ENCODE measurements at places on chromosomes 4 and X. TPM values are rescaled to one million over a fixed set of nuclear protein-coding genes. Genes with fewer than 3 reads are reported as not detected.

MSANTD1 gene
- 0.42 TPM for total RNA-seq

FHDC1 gene
- 0.16 TPM for total RNA-seq

HHIP gene
- total RNA-seq, result 0.49 TPM

GRCh38 chr4:108820492-108821350 is 57.9 kb upstream of the ETNPPL start:
- H3K27me3 ChIP-seq, result no peaks in the 10 kb centered on the region
- H3K27ac ChIP-seq, result no peak overlapping the region

DNA sequence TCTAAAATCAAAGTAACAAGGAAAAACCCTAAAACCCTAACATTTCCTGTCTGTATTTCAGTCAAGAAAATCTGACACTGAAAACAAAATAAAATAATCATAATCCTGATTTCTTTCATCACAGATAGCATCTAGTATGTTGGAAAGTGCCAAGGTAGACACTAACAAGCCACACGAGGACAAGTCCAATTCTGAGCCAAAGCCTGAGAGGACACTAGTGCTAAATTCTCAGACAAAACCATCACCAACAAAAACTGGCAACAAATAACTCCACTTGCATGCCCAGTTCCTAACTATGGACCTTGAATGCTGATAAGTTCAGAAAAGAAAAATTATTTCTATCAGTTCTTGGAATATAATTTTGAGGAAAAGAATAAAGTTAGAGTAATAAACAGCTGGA is 113.7 kb downstream of the MANBA start:
- H3K27me3 ChIP-seq, result no peaks in the 10 kb centered on the region
- no peak for DNase-seq
- H3K36me3 ChIP-seq, result peaks cover 26% of the 10 kb centered on the region

DNA sequence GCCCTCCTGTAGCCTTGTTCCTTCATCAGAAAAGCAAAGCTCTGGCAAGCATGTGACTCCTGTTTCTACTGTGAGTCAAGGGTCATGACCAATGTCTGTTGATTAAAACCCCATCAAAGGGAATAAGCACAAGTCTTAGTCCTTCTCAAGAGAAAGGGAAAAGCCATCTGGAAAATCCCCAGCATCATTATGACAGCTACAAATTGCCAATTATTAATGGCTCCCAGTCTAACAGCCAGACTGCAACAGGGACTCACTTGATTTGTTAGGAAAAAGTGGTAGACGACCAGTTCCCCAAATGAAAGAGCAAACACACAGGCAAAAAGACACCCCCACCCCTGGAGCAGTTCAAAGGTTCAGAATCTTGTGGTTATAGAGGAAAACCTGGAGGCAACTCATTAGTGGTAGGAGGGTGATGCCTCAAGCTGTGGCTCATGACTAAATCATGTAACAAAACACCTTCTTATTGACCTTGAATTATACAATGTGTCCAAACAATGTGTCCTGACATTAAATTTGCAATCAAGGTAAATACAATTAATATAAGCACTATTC is 315.7 kb downstream of the HNRNPD start:
- no peaks in the 10 kb centered on the region for H3K27me3 ChIP-seq
- no peaks in the 10 kb centered on the region for H3K36me3 ChIP-seq
- H3K4me1 ChIP-seq, result no peaks in the 10 kb centered on the region
- no peak overlapping the region for H3K27ac ChIP-seq
- no peak for DNase-seq

GRCh38 chrX:154040307-154040756 is 20.6 kb upstream of the IRAK1 start:
- H3K4me3 ChIP-seq, result no peak overlapping the region
- no peaks in the 10 kb centered on the region for H3K36me3 ChIP-seq
- H3K27ac ChIP-seq, result peak overlapping the region; percentile 28
- H3K27me3 ChIP-seq, result no peaks in the 10 kb centered on the region
- H3K4me1 ChIP-seq, result peaks cover 54% of the 10 kb centered on the region
